NCI-H1105 (cell line): ENCODE measurements at places on chromosomes 13 and 19.

DNA sequence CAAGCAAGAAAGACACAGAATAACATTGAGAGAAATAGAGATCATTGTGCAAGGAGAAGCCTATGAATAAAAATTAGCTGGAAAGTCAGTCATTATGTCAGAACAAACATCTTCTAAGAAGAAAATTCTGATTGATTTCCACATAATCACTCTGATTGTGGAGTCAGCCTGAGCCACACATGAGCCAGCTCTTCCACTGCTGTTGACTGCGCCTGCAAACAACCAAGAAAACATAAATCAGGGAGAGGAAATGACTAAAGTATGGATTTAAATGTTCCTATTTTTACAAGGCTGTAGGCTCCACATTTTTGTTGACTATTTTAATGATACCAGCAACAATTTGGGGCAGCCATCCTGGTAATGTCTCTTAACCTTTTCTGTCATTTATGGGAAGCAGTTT is 962.3 kb downstream of the EFNB2 start:
- DNase-seq = no peak

- no peak for DNase-seq
Measured at GRCh38 chr13:32882691-32883090, 133.5 kb upstream of the KL start.

DNA sequence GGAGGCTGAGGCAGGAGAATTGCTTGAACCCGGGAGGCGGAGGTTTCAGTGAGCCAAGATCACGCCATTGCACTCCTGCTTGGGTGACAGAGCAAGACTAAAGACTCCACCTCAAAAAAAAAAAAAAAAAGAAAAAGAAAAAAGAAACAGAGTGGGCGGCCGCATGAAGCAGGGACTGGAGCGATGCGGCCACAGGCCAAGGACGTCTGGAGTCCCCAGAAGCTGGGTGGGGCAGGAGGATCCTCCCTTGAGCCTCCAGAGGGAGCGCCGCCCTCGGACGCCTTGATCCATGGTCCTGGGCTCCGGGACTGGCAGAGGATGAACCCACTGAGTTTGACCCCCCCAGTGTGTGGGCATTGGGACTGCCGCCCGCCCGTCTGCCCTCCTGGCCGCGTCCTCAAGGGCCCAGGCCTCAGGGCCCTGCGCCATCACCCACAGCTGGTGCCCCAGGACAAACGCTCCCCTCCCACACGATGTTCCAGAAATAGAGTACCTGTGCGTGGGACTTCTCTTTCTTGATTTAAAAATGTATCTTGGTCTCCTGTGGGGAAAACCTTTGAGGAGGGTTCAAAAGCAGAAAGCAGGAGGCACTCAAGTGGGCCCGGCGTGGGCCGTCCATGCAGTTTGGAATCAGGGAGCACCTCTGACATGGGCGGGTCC is 15.5 kb downstream of the BTBD2 start:
- no peak for DNase-seq

DNA sequence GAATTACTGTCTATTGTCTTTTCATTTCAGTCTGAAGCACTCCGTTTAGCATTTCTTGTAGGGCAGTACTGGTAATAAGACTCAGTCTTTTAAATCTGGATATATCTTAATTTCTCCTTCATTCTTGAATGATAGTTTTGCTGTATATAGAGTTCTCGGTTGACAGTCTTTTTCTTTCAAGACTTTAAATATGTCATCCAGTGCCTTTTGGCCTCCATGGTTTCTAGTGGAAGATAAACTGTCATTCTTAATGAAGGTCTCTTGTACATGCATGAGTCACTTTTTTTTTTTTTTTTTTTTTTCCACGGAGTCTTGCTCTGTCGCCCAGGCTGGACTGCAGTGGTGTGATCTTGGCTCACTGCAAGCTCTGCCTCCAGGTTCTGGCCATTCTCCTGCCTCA is 27.2 kb upstream of the ZDHHC20 start:
- no peak for DNase-seq
